Nephron progenitor cell (in vitro differentiated cells): ENCODE measurements at places on chromosomes 7 and 10.

- peaks cover 7% of the 10 kb centered on the region for H3K27me3 ChIP-seq
- DNase-seq = no peak
- H3K36me3 ChIP-seq = no peaks in the 10 kb centered on the region
- peaks cover 5% of the 10 kb centered on the region for H3K4me1 ChIP-seq
These were observed 16.7 kb upstream of the TEX36 start for GRCh38 chr10:125699562-125700143.

- no peak for DNase-seq
- no peak overlapping the region for H3K4me3 ChIP-seq
- no peaks in the 10 kb centered on the region for H3K4me1 ChIP-seq
- H3K27me3 ChIP-seq = no peaks in the 10 kb centered on the region
- H3K27ac ChIP-seq = no peak overlapping the region
These were observed 44.2 kb downstream of the ZNF438 start for GRCh38 chr10:30987463-30987862.

GRCh38 chr7:151838861-151839381, 38.0 kb downstream of the PRKAG2 start:
- peaks cover 15% of the 10 kb centered on the region for H3K4me1 ChIP-seq
- no peak overlapping the region for H3K4me3 ChIP-seq
- no peaks in the 10 kb centered on the region for H3K36me3 ChIP-seq
- no peak for DNase-seq
- H3K27me3 ChIP-seq = peaks cover 66% of the 10 kb centered on the region

- H3K4me3 ChIP-seq = no peak overlapping the region
- H3K27me3 ChIP-seq = peaks cover 69% of the 10 kb centered on the region
- no peaks in the 10 kb centered on the region for H3K36me3 ChIP-seq
- no peaks in the 10 kb centered on the region for H3K4me1 ChIP-seq
- H3K27ac ChIP-seq = no peak overlapping the region
- DNase-seq = no peak
These were observed 40.4 kb downstream of the RASGEF1A start for GRCh38 chr10:43226441-43226840.

GRCh38 chr7:25989140-25989705, 162.8 kb upstream of the NFE2L3 start:
- peaks cover 19% of the 10 kb centered on the region for H3K4me1 ChIP-seq
- no peak for DNase-seq
- no peak overlapping the region for H3K4me3 ChIP-seq
- no peak overlapping the region for H3K27ac ChIP-seq

- H3K4me1 ChIP-seq = no peaks in the 10 kb centered on the region
- no peak overlapping the region for H3K27ac ChIP-seq
- no peak overlapping the region for H3K4me3 ChIP-seq
- no peaks in the 10 kb centered on the region for H3K27me3 ChIP-seq
These were observed 451.5 kb upstream of the SORCS1 start for GRCh38 chr10:107616031-107616430.

GRCh38 chr7:128360359-128360678, 1.2 kb downstream of the PRRT4 start:
- H3K36me3 ChIP-seq = no peaks in the 10 kb centered on the region
- H3K27ac ChIP-seq = no peak overlapping the region
- H3K27me3 ChIP-seq = peaks cover 46% of the 10 kb centered on the region
- H3K4me1 ChIP-seq = peaks cover 52% of the 10 kb centered on the region

- no peak overlapping the region for H3K4me3 ChIP-seq
- H3K27ac ChIP-seq = no peak overlapping the region
- peaks cover 27% of the 10 kb centered on the region for H3K4me1 ChIP-seq
- peaks cover 4% of the 10 kb centered on the region for H3K27me3 ChIP-seq
- no peak for DNase-seq
These were observed 25.0 kb upstream of the ADD3 start for GRCh38 chr10:109982812-109983211.

GRCh38 chr10:99329304-99329553, at the start of gene CNNM1:
CNNM1 (plus strand) TSS chr10:99329356; CDS start chr10:99329388, 32 bp downstream.
- no peaks in the 10 kb centered on the region for H3K36me3 ChIP-seq
- peak within 1 kb of the TSS; percentile 77 for H3K4me3 ChIP-seq
- peaks cover 7% of the 10 kb centered on the region for H3K4me1 ChIP-seq
- no peak within 1 kb of the TSS for H3K27ac ChIP-seq

GRCh38 chr7:111846898-111847297, 284.6 kb upstream of the IMMP2L start:
- H3K4me3 ChIP-seq = no peak overlapping the region
- H3K36me3 ChIP-seq = peaks cover 94% of the 10 kb centered on the region
- no peaks in the 10 kb centered on the region for H3K27me3 ChIP-seq
- H3K27ac ChIP-seq = no peak overlapping the region
- no peak for DNase-seq

- peaks cover 10% of the 10 kb centered on the region for H3K36me3 ChIP-seq
- no peak overlapping the region for H3K4me3 ChIP-seq
- H3K27ac ChIP-seq = peak overlapping the region; percentile 49
- no peak for DNase-seq
These were observed 19.4 kb downstream of the INPP5A start for GRCh38 chr10:132556994-132557441.

GRCh38 chr10:7606951-7607404, 59.8 kb downstream of the ITIH5 start:
- peaks cover 21% of the 10 kb centered on the region for H3K27me3 ChIP-seq
- H3K4me3 ChIP-seq = no peak overlapping the region
- H3K27ac ChIP-seq = no peak overlapping the region
- H3K4me1 ChIP-seq = peaks cover 5% of the 10 kb centered on the region
- no peaks in the 10 kb centered on the region for H3K36me3 ChIP-seq

DNA sequence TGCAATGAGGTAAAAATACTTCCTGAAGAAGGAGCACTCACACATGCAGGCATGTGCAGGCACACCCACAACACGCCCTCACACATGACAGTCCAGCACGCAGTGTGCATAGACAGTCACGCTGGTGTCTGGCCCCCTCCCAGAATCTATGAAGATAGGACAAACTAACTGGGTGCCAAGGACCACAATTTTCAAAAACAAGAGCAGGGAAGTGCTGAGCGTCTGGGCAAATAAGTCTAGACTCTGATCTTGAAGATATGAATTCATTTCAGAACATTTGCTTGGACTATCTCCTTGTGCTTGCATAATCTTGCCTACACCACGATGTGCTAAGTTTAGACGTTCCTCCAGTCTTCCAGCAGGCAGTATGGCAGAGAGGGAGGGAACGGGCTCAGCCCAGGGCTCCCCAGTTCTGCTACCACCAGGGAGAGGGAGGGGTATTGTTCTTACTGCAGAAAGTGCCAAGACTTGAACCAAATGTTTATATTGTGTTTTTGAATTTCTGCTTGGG, 276.5 kb upstream of the KLF6 start:
- no peak for DNase-seq
- no peaks in the 10 kb centered on the region for H3K36me3 ChIP-seq
- H3K4me3 ChIP-seq = no peak overlapping the region

GRCh38 chr7:80825499-80825898, 93.4 kb downstream of the SEMA3C start:
- H3K27me3 ChIP-seq = no peaks in the 10 kb centered on the region
- peaks cover 2% of the 10 kb centered on the region for H3K4me1 ChIP-seq
- H3K4me3 ChIP-seq = no peak overlapping the region

DNA sequence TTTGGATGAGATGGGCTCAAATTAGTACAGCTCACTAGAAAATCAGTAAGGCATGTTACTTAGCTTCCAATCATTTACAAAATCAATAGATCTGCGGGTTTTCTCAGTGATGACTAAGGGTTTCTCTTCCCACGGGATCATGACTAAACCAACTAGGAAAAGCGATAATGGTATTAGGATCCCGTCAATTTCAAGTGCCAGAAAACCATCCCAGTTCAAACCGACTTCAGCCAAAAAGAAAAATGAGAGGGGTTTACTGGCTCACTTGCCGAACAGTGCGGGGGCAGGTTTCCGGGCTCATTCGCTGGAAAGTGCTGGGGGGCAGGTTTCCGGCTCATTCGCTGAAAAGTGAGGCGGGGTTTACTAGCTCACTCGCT, 62.1 kb upstream of the LYZL2 start:
- peaks cover 5% of the 10 kb centered on the region for H3K4me1 ChIP-seq
- H3K27me3 ChIP-seq = peaks cover 19% of the 10 kb centered on the region
- no peaks in the 10 kb centered on the region for H3K36me3 ChIP-seq
- no peak overlapping the region for H3K27ac ChIP-seq
- no peak overlapping the region for H3K4me3 ChIP-seq

DNA sequence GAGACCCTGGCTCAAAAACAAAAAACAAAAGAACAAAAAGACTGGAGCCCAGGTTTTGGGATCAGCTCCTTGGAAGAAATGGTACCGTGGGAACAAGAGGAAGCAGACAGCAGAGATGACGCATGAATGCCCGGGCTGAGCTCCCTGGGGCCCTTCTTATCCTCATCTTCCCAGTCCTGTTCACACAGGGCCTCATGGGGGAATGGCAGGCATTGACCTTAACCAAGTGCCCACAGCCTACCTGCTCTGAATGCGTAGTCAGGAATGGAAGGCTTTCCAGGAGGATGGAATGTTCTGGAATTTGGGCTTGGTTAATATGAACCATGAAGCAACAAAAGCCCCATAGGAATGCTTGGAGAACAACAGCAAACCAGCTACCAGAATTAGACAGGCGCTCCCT, 154.7 kb downstream of the PRPF18 start:
- H3K36me3 ChIP-seq = peaks cover 49% of the 10 kb centered on the region
- H3K27ac ChIP-seq = no peak overlapping the region
- no peak for DNase-seq
- peaks cover 94% of the 10 kb centered on the region for H3K4me1 ChIP-seq
- H3K4me3 ChIP-seq = no peak overlapping the region

- H3K4me1 ChIP-seq = no peaks in the 10 kb centered on the region
- H3K27ac ChIP-seq = no peak overlapping the region
- peaks cover 5% of the 10 kb centered on the region for H3K27me3 ChIP-seq
These were observed 164.6 kb downstream of the ANKRD30A start for GRCh38 chr10:37289833-37290464.

DNA sequence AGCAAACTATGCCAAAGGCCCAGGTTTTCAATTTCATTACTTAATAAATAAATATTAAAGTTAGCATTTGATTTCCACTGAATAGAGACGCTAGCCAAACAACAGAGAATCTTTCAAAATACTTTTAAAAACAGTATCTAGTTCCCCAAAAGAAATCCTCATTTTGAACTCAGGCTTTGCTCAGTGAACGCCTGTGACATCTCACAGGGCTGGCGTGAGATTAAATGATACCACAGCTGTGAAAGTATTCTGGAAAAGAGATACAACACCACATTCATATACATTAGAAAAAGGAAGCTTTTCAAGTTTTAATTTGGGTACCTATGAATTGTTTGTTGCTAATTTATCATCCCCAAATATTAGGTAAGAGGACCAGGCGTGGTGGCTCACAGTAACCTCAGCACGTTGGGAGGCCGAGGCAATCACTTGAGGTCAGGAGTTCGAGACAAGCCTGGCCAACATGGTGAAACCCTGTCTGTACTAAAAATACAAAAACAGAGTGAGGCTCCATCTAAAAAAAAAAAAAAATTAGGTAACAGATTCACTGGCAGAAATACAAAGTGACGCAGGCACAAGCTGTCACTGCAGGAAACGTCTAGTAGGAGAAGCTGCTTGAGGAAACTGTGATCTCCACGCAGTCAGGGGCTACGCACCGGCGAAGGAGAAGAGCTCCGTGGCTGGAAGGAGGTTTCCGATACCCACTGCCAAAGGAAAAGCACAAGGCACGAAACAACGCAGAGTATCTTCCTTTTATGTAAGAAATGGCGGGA, 50.0 kb downstream of the AMZ1 start:
- H3K36me3 ChIP-seq = peaks cover 47% of the 10 kb centered on the region
- no peak for DNase-seq
- H3K4me1 ChIP-seq = peaks cover 41% of the 10 kb centered on the region

GRCh38 chr7:131557652-131558385, 1.4 kb upstream of the PODXL start:
- DNase-seq = peak; percentile 58
- no peak overlapping the region for H3K27ac ChIP-seq
- H3K27me3 ChIP-seq = peaks cover 68% of the 10 kb centered on the region
- no peaks in the 10 kb centered on the region for H3K36me3 ChIP-seq
- H3K4me3 ChIP-seq = peak overlapping the region; percentile 81

- H3K36me3 ChIP-seq = peaks cover 10% of the 10 kb centered on the region
- peak overlapping the region; percentile 58 for H3K27ac ChIP-seq
- no peak overlapping the region for H3K4me3 ChIP-seq
- DNase-seq = no peak
These were observed 41.3 kb downstream of the ZNF467 start for GRCh38 chr7:149732111-149732561.

GRCh38 chr7:131686833-131687232, 130.4 kb upstream of the PODXL start:
- H3K4me1 ChIP-seq = peaks cover 14% of the 10 kb centered on the region
- peaks cover 46% of the 10 kb centered on the region for H3K27me3 ChIP-seq
- DNase-seq = no peak
- no peak overlapping the region for H3K4me3 ChIP-seq

DNA sequence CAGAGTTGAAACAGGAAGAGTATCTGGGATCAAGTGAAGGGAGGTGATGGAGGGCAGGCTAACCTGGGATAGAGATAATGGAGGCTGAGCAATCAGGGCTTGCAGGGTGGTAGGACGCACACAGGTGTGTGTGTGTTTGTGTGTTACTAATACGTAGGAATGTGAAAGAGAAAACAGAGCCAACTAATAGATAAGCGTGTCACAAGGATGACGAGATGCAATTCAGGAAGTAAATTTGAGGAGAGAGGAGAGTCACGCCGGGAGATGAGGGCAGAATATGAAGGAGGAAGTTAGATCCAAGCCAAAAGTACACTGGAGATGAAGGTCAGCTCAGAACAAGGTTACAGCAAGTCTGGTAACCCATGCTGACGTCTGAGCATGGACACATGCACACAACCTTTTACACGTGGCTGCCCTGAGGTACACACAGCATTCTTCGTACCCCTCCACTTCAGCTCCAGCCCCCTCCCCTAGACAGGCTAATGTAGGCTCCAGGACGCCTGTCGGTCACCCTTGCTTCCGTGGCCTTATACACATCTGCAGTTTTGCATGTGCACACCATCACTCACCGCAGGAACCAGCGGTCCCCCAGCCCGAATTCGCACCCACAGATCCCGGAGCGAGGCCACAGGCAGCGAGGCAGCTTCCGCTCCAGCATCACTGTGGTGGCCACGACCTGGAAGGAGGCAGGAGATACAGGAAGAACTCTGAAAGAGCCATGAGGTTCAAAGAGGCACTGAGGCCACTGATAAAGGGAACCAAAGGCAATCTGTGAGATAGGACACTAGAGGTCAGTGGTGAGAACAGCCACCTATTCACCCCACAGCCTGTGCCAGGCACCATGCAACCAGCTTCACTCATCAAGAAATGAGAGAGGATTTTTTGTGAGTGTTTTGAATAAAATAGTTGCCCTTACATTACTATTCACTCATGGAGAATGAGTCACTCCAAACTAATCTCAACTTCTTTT, 23.7 kb upstream of the TRPV6 start:
- H3K36me3 ChIP-seq = peaks cover 5% of the 10 kb centered on the region
- H3K4me1 ChIP-seq = peaks cover 6% of the 10 kb centered on the region
- H3K4me3 ChIP-seq = no peak overlapping the region
- H3K27ac ChIP-seq = no peak overlapping the region

DNA sequence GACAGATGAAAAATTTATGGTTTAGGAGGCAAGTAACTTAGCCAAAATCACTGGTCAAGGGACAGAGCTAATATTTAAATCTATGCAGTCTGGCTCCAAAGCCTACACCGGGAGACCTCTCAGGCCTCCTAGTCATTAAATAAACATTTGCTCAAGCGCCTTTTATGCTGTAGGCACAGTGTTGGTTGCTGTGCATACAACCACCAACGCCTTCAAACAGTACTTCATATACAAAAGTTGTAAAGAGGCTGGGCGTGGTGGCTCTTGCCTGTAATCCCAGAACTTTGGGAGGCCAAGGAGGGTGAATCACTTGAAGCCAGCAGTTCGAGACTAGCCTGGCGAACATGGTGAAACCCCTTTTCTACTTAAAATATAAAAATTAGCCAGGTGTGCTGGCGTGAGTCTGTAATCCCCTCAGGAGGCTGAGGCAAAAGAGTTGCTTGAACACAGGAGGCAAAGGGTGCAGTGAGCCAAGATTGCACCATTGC, 159.8 kb downstream of the MAGI2 start:
- H3K36me3 ChIP-seq = no peaks in the 10 kb centered on the region
- no peak for DNase-seq
- peaks cover 5% of the 10 kb centered on the region for H3K4me1 ChIP-seq
- no peak overlapping the region for H3K4me3 ChIP-seq
- H3K27ac ChIP-seq = no peak overlapping the region
